Gastrocnemius medialis (tissue), 4 donors: ENCODE measurements at places on chromosomes 11 and 22.
A peak's percentile ranks its signal among the peaks of the same experiment; 100 is the strongest.

DNA sequence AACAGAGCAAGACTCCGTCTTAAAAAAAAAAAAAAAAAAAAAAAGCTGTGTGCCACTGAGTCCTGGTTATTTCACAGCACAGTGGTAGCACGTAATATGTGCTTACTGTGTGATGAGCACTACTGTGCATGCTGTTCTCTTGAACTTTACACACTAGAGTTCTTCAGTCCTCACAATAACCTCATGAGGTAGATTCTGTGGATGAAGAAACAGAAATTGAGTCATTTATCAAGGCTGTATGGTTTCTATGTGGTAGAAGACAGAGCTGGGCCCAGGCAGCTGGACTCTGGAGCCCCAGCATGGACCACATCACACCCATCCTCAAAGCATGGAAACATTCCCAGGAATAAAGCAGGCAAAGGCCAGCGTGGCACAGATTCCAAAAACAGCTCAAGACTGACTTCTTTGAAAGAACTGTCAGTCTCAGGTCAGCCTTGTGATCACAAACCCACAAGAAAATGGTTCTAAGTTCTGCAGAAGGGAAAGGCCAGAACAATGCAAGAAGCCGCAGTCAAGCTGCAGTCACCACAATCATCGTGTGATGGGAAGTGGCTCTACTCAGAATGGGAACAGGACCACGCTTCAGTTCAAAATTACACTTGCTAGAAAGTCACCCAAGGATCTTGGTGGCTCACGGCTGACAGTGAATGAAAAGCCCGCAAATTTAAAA lies 49.5 kb downstream of the MICAL3 start:
- DNase-seq = no peak

DNA sequence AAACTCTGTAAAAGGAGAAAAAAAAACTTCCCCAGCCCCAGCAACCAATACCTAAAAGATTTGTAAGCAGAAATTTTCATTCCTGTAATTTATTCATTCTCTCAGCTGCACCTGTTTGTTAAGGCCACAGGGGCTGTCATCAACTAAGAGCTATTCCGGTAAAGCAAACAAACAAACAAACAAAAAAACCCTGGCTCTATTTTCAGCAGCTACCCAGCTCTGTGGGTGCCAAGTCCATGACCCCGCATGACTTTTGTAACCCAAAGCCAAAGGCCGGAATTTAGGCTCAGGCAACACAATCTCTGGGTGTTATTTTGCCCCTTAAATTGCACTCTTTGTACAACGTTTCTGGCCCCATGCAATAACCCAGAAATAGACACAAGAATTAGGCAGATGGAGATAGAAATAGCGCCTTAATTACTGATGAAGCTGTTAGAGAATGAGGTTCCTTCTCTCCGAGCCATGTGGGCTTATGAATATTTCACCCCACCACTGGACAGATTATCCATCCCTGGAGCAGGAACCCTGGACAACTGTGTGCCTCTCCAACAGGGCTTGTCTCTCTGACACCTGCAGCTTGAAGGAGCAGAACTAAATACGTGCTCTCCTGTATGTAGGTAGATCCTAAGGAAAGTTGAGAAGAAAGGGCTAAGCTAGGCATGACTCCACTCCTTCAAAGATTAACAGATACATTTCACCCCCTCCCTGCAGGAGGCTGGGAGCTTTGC lies 29.4 kb downstream of the APOL6 start:
- no peak for DNase-seq

GRCh38 chr11:120652705-120653335 lies 141.3 kb downstream of the GRIK4 start:
- DNase-seq = no peak

DNA sequence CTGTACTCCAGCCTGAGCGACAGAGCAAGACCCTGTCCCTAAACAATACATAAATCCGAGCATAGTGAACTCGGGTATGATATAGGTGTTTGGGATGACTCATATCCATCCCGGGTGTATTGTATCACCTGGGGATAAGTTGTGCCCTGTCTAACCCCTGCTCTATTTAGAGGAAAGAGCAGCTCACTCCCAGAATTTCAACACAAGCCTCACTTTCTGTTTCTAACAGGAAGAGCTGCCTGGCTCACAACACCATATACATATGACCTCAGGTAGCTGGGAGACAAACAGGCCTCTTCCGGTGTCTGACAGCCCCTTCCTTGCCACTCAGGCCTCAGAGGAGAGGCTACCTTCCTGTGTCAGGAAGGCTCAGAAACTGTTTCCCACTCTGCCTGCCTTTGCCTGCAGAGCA lies 9.9 kb upstream of the MICALL1 start:
- DNase-seq = no peak

GRCh38 chr11:12285106-12285505 lies 92.3 kb upstream of the PARVA start:
- DNase-seq = no peak

DNA sequence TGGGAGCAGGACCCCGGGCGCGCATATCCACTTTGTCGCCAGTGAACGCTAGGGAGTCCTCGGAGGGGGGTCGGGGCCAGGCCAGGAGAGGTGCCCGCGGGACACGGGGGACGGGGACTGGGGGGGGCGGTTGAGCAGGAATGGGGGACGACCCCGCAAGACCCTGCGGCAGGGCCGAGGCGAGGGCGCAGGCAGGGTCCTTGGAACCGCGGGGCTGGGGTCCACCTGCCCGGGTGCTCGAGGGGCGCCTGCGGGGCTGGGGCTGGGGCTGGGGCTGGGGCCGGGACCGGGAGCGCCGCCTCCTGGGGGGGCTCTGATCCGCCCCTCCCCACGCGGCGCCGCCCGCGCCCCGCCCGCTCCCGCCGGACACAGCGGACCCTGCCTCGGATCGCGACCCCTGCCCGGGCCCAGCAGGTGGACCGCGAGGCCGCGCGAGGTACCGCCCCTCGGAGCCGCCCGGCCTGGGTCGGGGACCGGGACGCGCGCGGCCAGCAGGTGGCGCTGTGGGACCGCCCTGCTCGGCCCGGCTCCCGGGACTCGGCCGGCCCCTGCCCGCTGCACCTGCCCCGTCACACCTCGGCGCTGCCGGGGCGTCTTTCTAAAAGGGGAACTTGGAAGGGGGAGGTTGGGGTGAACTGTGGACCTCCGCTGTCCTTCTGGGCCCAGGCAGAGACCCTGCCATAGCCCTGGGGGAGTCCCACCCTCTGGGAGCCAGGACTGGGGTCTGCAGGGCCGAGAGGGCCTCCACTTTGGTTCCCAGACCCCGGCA lies 11.0 kb downstream of the CRELD2 start:
- no peak for DNase-seq

DNA sequence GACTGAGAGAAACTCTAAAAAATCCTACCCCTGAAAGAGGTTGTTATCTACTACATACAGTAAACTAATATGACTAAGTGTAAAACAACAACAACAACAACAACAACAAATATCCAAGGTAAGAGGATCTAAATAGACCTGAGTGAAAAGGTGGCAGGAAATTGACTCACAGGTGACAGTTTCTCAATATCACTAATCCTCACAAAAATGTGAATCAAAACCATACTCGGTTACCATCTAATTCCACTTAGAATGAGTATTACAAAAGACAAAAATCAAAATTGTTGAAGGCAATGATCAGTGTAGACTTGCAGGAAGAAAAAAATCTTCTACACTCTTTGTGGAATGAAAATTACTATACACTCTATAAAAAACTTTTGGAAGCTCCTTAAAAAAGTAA lies 17.5 kb downstream of the RGL4 start:
- no peak for DNase-seq

GRCh38 chr11:102420547-102420946 lies 32.0 kb downstream of the TMEM123 start:
- DNase-seq = no peak

DNA sequence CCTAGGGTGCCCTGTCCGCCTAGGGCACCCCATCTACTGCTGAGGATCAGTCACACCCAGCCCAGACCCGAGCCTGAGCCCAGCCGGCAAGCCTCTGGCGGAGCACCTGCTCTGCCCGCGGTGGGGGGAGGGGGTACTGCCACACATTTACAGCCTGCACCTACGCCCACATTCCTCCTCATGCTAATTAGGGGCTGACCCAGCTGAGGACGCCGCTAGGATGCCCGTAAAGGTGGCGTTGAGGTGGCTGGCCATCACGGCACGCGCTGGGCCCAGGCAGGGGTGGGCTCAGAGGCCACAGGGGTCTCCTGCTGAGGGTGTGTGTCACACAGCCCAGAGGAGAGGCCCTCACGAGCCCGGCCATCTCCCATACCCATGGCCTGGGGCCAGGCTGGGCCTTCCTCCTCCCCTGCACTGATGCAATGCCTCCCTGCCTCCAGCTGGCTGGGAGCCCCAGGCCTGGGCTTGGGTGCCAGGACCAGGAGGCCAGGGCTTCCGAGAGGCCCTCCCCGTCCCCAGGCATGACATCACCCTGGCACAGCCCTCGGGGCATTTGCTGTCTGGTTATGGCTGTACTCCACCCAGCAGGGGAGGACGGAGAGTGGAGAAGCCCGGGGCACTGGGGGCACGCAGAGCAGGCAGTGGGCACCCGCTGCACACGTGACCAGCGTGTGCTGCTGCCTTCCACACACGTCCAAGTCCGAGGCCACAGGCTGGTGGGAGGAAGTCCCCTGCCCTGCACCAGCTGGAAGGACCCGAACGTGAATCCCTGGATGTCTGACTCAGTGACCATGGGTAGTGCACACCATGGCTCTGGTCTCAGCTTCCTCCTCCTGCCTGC lies 12.7 kb downstream of the DUSP8 start:
- DNase-seq = peak; percentile 96

GRCh38 chr11:124193221-124194010 lies 10.3 kb downstream of the OR10D3 start:
- no peak for DNase-seq

DNA sequence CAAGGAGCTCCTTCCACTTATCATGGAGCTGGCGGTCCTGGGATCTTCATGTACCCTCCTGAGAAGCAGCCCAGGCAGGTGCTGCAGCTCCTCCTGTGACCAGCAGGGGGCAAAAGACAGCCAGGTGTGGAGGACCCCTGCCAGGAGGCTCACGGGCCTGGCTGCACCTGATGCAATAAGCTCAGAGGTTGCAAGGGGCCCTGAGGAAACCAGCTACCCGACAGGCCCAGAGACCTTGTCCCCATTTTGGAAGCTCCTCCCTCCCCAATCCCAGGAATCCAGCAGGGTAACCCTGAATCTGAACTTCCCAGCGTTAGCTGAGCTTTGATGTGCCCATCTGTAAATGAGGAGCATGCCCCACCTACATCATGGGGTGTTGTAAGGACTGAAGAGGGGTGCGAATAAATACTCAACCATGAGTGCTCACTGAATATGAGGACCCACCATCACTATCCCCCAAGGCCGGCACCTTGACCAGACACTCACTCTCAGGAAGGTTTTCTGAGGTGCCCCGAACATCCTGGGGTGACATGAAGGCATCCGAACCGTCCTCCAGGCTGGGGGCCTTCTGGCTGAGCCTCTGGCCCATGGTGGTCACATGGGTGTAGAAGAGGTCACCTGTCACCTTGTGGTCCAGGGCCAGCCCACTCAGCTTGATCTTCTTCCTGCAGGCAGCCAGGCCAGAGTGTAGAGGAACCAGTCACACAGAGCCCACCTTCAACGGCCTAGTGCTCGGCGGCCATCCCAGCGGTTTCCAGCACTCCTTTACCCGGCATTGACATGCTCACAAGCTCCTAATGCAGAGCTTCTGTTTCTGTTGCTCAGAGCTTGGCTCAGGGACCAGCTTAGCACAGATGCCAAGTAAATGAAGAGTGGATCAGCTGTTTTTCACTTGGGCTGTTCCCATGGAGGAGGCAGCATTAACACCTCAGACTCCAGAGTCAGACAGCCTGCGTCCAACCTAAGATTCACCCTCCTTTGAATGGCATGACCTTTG lies 21.7 kb downstream of the SLC43A1 start:
- peak; percentile 80 for DNase-seq

DNA sequence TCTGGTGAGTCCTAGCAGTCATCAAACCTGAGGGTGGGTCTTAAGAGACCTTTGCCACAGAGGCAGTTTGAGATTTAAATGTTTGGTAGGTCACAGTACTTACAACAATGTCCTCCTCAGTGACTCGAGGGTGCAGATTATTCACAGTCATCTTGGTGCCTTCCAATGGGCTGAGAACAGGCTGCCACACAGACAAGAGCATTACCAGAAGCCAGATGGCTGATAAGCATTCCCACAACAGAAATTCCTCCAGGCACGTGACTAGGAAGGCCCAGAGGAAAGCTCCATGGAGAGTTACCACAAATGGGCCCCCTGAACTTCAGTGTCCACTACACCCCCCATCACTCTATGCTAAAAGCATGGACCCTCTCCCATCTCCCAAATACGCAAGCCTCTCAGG lies 19.2 kb downstream of the POLDIP3 start:
- no peak for DNase-seq

GRCh38 chr22:38176170-38176741 lies 5.4 kb downstream of the PLA2G6 start:
- peak; percentile 99 for DNase-seq

GRCh38 chr22:37166675-37167066 lies 17.0 kb upstream of the IL2RB start:
- peak; percentile 85 for DNase-seq

DNA sequence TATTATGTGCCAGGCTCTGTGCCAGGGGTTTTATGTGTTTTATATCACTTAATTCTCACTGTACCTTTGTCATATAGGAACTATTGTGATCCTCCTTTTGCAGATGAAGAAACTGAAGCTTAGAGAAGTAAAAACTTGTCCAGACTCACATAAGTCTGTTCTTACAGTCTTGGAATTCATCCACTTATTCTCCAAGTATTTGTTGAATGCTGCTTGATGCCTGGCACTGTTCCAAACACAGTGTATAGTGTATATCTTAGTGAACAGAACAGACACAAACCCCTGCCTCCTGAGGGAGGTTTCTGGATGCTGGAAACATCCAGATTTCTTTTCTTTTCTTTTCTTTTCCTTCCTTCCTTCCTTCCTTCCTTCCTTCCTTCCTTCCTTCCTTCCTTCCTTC lies 29.0 kb upstream of the FGF3 start:
- DNase-seq = no peak

DNA sequence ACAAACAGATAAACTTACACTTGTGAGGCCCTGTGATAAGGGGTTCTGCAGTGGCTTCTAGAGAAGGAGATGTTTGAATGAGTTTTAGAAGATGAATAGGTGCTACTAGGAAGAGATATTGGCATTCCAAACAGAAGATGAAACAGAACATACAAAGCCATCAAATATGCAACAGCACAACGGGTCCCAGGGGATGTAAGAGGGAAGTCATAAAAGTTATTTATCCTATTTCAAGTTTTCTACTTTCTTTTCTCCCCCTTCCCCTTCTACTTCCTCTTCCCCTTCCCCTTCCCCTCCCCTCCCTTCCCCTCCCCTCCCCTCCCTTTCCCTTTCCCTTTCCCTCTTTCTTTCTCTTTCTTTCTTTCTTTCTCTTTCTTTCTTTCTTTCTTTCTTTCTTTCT lies 94.9 kb upstream of the CADM1 start:
- DNase-seq = no peak

- no peak for DNase-seq
Measured at GRCh38 chr11:71103266-71103665, 149.1 kb downstream of the SHANK2 start.

GRCh38 chr11:94507485-94507884 lies 4.8 kb upstream of the C11orf97 start:
- no peak for DNase-seq

GRCh38 chr11:8693555-8693954 lies 11.0 kb downstream of the RPL27A start:
- DNase-seq = no peak
